ENCODE measurements at places on chromosomes 3 and 15.

DNA sequence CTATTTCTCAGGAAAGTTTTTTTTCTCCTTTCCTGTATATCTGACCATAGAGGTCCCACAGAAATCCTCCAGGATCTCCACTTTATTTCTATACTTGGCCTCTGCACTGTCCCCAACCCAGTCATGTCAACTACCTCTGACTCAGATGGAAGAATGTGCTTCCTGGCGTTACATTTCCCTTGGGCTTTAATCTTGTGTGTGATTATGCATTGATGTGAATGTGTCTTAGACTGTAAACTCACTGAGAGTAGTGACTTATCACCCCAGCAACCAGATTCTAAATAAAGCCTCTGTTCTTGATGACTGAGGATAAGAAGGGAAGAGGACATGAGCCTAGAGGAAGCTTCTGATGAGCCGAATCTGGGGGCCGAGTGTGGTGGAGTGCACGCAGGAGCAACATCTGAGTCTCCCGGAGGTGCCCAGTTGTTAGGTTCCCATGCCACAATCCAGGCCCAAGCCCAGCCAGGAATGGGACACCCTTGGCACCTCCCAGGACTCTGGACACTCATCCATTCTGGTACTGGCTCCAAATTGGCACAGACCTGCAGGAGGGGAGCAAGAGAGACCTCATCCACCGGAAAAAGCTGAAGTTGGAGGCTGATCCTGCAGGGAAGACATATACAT is 32.1 kb upstream of the HEG1 start:
- DNase-seq: no peak

DNA sequence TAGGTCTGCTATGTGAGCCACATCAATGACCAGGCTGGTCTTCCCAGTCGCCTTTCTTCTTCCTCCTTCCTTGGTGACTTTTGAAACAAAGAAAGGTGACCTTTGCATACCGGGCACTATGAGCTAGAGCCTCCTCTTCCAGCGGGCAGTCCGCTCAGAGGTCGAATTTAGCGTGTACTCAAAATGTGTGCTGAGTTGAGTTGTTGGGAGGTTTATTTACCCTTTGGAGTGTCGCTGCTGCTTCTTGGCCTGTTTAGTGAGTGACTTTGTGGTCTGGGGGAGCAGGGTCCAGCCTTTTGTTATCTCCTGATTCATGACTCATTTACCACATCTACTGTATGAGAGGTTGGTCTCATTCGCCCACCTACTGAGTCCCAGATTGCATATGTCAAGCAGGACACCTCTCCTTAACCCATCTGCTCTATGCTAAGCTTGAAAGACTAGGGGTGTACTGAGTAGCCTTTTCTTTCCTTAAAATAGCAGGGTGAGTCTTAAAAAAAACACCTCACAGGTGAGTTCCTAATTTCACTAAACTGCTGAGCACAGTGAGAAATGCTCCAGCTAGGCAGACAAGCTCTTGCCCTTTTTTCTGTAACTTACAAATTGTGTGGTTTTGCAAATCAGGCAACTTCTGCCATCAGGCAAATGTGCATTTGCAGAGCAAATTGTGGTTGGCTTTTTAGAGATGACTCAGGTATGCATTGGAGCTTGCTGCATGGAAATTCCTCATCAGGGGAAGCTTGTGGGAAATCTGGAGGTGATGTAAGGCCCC is 3.2 kb upstream of the SIAH2 start:
- DNase-seq: no peak

DNA sequence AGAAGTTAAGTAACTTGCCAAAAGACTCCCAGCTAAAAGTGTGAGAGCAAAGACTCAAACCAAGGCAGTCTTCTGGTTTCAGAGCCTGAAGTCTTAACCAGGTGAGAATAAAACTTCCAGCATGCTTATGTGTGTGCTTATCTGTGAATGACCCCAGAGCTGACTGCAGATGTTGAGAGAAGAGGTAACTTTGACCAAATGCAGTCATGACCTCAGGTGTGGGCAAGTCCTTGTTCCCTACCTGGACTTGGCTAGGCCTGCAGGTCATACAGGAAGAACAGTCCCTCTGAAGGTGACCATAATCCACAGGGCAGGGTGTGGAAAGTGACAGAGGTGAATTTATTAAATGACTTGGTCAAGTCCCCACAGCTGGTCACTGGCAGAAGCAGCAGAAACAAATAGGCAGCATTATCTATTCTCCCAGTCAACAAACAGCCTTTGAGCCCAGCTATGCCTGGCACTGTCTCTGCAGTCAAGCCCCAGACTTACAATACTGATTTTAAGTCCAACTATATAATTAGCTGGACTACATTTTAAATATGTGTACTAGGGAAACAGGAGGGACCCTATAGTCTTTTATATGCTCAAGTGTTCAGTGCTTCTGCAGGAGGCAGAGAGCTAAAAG is 3.0 kb upstream of the CPEB1 start:
- DNase-seq: no peak

DNA sequence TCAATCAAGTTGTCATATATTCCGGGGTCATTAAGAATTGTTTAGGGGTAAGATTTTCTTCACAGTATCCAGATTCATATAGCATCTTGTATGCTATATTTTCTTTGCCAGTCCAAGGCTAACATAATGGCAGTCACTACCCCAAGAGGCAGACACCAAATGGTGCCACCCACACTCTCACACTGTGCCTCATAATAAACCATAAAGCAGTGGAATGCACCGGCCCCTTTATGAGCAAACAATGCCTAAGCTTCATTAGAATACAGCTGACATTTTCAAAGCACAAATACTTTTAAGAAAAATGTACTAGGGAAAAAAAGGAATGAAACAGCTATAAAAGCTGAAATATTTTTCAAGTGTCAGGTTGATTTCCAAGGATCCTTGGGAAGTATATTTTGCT is 121.6 kb downstream of the TFDP2 start:
- peak; percentile 7 for DNase-seq

- no peak for DNase-seq
Observed at GRCh38 chr3:144692488-144692887, 720.9 kb downstream of the DIPK2A start.

- no peak for DNase-seq
Observed at GRCh38 chr3:167882057-167882667, 146.6 kb downstream of the SERPINI1 start.

DNA sequence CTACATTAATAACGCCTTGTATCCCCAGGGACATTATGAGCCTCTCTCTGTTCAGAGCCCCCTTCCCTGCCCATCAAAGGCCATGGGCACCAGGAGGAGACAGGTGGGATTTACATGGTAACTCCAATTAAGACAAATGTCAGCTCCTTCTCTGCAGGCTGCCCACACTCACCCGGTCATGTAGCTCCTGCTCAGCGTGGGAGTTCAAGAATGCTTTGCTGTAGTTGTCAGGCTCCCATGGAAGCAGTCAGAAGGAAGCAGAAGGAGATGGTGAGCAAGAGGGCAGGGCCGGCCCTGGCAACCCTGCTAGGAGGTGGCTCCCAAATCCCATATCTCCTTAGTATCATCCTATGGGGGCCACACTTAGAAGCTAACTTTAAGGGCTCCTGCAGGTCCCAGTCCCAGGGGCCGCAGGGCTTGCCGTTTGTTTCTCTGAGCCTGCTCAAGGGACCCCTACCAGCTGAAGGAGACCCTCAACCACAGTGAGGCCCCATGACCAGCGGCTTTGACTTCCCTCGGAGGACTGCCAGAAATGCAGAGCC is 218.4 kb upstream of the TLE3 start:
- no peak for DNase-seq

DNA sequence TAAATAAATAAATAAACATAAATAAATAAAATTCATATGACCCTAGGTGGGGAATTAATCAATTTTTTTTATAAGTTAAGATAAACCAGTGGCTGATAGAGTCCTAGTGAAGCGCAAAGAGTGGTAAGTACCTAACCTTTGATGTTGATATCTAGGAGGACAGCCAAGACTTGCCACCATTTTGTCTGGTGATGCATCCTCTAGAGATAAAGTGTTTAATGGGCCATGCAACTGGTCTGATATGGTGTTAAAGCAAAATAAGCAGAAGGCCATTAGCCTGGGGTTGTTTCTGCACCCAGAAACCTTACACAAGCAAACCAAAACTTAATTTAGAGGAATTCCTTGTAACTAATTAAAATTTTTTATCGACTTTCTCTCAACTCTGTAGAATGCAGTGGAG is 9.6 kb upstream of the USP8 start:
- no peak for DNase-seq

- no peak for DNase-seq
Observed at GRCh38 chr3:60189304-60189703, 1061.9 kb downstream of the FHIT start.

DNA sequence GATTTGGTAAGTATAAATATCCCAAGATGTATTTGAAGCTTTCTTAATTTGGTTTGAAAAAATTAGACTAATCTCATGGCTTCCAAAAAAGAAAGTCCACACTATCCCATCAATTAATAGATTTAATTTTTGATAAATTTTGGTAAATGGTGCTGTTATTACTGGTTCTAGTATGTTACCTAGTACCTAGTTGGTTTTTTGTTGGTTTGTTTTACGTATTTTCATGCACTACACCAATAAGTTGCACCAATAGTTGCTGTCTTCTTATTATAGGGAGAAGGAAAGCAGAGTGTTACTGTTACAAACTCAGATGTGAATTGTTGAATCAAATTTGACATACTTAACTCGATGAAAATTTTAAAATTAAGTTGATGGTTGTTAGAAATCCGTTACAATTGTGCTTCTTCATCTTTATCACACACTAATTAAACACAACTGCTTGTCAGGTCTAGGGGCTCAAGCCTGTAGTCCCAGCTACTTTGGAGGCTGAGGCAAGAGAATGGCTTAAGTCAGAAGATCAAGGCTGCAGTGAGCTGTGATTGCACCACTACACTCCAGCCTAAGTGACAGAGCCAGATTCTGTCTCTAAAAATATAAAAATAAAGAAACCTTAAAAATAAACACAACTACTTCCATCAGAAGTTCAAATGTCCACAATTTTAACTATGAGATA is 23.1 kb upstream of the MBNL1 start:
- no peak for DNase-seq

DNA sequence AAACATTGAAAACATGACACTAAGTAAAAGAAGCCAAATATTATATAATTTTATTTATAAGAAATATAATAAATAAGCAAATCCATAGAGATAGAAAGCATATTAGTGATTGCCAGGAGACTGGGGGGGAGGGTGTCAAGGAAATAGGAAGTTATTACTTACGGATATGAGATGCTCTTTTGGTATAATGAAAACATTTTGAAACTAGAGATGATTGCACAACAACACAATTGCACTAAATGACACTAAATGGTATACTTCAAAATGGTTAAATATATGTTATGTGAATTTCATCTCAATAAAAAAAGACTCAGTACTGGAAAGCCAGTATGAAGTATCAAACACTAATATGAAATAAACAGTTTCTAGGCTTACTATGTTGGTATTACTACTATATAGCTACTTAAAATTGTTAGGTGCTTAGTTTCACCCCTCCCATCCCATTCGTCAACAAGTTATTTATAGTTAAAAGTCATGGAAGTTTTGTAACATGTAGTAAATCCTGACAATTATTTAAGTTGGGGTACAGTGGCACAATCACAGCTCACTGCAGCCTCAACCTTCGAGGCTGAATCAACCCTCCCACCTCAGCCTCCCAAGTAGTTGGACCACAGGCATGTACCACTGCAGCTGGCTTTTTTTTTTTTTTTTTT is 43.7 kb downstream of the STAG1 start:
- no peak for DNase-seq

DNA sequence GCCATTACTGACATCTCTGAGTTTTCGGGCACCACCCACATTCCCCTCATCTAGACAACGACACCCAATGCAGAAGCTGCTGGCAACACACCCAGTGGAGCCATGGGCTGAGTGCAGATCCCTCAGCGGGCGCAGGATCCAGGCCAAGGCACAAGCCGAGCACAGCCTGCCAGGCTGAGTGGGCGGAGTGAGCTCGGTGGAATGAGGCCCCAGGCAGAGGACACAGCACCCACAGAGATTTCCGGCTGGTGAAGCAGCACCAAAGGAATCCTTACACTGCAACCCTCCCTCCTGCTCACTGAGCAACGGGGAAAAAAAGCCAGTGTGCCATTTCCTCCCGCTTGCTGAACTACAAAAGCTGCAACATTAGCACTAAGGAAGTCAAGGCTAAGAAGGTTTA is 34.3 kb downstream of the ZMAT3 start:
- DNase-seq: peak; percentile 42

- DNase-seq: no peak
Observed at GRCh38 chr3:155648013-155648591, 96.8 kb downstream of the PLCH1 start.

GRCh38 chr15:23570486-23570885 is 5.0 kb downstream of the MKRN3 start:
- DNase-seq: no peak

DNA sequence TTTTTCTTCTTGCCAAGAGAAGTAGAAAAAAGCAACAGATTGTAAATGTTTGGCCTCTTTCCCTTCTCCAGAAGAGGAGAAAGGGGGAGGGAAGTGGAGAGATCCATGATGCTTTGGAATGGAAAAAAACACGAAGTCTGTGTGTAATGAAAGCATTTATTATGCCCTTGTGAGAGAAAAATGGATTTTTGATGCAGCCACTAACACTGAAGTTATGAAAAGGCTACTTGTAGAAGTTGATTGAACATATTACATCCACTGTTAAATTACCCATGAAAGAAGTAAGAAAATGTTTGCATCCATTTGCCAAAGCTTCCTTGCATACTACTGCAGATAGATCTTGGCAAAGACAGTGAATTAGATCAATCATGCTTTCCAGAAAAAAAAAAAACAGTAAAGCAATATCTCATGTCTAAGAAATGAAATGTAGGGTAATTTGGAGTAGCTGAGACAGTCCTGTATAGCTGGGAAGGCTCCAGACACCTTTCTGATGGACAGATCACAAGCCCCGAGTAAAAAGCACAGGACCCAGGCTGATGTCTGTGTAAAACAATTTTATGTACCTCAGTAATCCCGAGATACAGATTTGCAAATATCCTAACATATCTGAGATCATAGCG is 295.5 kb downstream of the PLOD2 start:
- no peak for DNase-seq

DNA sequence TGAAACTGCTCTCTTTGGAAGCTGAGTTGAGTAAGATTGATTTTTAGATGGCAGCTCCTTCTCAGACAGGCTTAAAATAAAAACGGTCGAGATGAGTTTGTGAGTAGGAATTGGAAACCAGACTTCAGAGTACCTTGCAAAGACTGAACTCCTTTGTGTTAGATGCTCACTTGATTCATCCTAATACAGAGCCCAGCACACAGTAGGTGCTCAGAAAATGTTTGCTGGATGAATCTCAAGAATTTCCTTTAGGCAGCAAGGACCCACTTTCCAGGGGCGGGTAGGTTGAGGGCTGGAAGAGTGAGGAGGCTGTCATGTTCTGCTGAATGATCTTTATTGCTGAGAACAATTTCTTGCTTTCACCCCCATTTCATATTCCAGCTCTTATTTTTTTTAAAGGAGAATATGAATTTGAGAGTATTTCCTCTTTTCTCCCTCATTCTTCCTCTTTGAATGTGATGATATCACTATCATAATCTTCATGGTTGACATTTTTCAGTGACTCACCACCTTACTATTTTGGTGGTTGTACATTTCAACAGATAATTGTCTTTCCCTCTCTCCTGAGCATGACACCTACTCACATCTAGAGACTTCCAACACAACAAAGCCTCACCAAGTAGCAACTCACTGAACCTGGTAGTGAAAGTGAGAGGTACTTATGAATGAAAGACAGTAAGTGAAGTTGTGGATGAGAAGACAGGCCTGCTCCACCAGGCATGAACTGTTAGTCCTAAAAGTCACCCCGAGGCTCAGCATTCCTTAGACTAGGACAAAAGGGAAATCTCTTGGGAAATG is 113.3 kb downstream of the PDCD6IP start:
- DNase-seq: no peak
